ENCODE measurements at places on chromosomes 11 and 22. TPM values are rescaled to one million over a fixed set of nuclear protein-coding genes. Genes with fewer than 3 reads are reported as not detected.

Gene CSRP3
- 0.19 TPM for total RNA-seq

Gene P2RY2
- total RNA-seq, result 1.1 TPM

Gene DEPDC7
- total RNA-seq, result 1.3 TPM

Gene SLC6A5
- total RNA-seq, result not detected

Gene ANO5
- 29.6 TPM for total RNA-seq

Gene EMID1
- total RNA-seq, result 0.15 TPM

Gene LRRN4CL
- 27.6 TPM for total RNA-seq

Gene SLC15A3
- total RNA-seq, result 48.4 TPM

Gene CD81
- total RNA-seq, result 327 TPM

Gene C11orf91
- not detected for total RNA-seq

Gene AMPD3
- 5.8 TPM for total RNA-seq

Gene MS4A15
- total RNA-seq, result not detected

DNA sequence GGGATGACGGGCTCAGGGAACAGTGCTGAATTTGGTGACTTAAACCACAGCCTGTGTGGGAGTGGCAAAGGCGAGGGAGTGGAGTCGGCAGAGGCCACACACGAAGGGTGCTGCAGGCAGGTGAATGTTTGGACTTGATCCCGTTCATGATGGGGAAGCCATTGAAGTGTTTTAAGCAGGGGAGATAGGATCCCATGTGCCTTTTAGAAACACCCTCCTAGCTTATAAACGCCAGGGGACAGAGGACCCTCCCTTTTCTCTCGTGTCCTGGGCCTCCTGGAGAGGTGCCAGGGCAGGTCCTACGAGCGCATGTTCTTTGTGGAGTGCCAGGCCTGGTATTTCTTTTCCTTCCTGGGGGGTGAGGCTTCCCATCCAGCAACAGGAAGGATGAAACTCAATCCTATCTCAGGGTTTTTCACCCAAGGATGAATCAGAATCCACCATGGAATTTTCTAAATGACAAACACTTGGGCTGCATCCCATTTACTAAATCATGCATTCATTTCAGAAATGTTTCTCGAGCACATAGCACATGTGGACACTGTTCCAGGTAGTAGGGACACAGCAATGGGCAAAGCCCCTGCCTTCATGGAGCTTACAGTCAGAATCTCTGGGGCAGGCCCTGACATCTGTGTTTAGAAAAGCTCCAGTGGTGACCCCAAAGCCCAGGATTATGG is 59.6 kb downstream of the CHRDL2 start:
- no peak for ATAC-seq

- no peak for ATAC-seq
Observed at GRCh38 chr11:112511271-112511670, 250.6 kb upstream of the PLET1 start.

- ATAC-seq, result no peak
Observed at GRCh38 chr11:113163291-113164030, 150.9 kb upstream of the TTC12 start.

- ATAC-seq, result peak; percentile 72
Observed at GRCh38 chr11:74325649-74326645, 14.5 kb upstream of the P4HA3 start.

- no peak for ATAC-seq
Observed at GRCh38 chr22:42313204-42313603, 42.8 kb upstream of the TCF20 start.

DNA sequence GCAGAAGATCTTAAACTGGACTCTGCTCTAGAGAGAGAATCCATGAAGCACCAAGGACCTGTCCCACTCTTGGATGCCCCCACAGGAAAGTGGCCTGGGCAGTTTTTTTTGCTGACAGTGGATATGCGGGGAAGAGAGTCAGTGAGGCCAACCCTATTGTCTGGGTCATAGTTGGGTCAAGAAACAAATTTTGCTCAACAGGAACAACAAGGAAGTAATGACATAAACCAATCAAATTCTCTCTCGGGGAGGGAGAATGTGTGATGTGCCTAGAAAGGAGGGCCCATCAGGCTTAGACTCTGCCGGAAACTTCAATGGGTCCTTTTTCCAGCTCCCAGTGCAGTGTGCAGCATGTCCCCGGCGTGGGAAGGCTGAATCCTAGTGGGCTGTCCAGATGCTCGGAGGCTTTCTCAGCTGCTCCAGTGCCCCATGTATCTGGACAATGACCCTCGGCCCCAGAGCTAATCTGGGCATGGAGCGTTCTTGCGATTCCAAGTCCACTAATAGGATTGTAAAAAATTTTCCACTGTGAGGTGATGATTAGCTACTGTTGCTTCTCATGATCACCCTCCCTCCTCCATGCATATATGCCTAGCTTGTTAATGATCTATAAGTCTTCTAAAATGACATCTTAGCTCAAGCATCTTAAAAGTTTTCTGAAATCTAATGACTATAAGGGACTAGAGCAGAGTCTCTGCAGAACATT is 101.0 kb downstream of the SNX19 start:
- no peak for ATAC-seq

DNA sequence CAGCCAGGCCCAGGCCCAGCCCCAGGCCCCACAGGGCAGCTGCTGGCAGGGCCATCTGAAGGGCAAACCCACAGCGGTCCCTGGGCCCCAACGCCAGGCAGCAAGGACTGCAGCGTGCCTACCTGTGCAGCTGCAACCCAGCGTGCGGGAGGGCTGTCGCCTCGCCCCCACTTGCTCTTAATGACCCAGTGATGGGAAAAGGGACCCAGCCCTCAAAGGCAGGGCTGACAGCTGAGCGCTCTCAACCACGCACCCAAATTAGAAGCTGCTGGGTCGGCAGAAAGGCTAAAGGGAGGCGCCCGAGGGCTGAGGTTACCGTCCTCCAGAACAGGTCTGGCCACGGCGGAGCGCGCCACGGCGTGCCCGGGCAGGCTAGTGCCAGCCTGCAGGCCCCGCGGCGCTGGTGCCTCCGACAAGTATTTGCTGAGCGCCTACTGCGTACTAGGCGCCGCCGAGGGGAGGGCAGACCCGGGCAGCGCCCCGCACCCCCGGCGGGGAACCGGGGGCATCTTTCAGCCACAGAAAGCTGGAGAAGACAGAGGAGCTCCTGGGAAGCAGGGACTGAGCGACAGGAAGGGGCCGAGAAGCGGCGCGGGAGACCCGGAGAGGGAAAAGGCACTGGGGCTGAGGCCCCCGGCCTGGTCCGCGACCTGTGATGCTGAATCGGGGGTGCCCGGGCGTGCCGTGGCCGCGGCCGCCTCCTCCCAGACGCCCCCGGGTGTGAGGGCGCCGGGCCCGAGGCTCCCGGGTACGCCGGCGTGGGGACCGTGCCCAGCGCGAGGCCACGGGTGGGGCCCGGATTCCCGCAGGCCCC is 773 bp downstream of the HRAS start:
- peak; percentile 4 for ATAC-seq

- no peak for ATAC-seq
Observed at GRCh38 chr11:19816040-19816439, 103.4 kb downstream of the NAV2 start.

DNA sequence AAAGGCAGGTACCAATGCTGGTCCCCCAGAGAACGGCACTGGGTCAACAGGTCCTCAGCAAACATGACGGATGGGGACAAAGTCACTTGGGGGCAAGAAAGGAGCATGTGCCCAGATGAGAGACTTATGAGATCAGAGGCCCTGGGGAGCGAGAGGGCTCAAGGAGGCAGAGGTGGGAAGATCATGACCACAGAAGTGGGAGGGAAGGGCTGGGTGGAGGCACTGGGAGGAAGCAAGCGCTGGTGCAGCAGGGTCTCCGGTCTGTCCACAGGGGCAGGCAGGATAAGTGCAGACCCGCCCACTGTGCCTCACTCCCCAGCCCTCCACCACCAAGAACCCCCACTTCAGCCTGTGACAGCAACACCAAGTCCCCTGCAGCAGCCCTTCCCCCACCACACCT is 10.9 kb downstream of the ELFN2 start:
- ATAC-seq, result no peak

DNA sequence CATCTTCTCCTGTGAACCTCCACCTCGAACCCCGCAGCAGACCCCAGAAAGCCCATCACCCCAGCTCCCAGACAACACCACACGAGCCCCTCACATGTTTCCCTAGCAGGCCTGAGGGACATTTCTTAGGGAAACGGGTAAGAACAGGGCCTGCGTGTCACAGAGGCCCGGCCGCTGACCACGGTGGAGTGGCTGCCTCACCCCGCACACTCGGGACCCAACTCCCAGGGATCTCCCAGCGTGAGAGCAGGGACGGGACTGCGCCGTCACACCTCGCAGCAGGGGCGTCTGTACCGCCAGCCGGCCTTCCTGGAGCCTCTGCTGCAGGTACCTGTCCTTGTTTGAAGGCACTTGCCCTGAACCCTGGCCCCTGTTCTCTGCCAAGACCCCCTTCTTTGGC is 10.2 kb downstream of the ATP5MGL start:
- ATAC-seq, result no peak

GRCh38 chr11:1438261-1438966 is 48.2 kb downstream of the MOB2 start:
- ATAC-seq, result no peak

DNA sequence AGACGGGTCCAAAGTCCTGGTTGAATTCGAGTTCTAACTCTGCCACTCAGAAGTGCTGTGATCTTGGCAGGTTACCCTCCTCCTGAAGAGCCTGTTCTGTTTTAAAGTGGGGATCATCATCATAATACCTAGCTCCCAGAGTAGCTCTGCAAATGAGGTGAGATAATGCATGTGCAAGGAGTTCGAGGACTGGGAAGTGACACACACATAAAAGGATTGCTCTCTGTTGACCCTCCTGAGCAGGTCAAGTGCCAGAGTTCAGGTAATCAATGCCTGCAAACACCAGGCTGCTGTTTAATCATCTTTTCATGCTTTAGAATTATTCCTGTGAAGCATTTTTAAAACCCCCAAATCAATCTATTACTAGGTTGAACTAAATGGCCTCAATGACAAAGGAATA is 19.9 kb downstream of the RCN1 start:
- no peak for ATAC-seq

Data from gastroesophageal sphincter (tissue), 4 donors.